ENCODE measurements at places on chromosomes 7 and 10.

DNA sequence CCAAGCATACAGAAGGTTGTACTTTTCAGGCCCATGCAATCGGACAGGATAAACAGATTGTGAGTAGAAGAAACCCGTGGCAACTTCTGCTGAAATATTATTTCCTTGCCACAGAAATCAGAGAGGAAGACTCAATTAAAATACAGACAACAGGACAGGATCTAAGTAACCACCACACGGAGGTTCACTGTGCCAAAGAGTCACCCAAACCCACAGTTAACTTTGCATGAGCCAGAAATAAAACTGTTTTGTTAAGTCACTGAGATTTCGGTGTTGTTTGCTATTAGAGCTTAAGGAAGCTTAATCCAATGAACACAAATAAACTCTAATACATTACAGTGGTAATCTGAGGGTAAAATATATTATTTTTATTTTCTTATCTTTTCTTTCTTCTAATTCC is 14.0 kb downstream of the PNPLA8 start:
- DNase-seq = no peak

DNA sequence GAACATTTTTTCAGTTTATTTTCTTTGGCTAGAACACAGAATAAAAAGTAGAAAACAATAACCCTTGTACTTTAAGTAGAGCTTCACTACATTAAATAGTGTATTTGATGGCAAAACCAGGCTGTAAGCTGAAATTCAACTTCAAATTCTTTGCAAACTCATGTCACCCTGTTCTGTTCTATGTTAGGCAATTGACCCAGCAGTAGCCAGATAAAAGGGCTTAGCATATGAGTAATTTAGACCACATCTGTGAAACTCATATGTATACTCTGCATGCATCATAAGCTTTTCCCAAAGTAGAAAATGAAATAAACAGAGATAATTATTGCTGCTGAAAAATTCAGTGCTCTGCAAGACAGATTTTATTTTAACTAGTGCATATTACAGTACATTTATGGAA is 150.2 kb downstream of the GNAI1 start:
- DNase-seq = no peak

GRCh38 chr10:71757399-71757922 is 15.9 kb downstream of the VSIR start:
- DNase-seq = no peak

DNA sequence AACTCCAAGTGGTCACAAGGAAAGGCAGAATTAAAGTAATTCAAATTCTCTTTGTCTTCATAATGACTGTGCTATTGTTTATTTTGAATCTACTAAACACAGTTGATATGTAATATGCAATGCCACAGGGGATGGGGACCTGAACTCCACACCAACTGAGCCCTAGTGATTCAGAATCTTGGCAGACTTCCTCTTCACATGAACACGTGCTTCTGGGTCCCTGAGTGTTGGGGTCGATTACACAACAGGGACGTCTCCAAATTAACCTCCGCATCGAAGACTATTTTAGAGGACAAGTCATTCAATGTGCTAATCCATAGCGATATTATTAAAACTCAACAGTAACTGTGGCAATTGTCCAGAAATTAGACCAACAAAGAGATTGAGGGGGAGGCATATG is 95.3 kb upstream of the CARD11 start:
- no peak for DNase-seq

DNA sequence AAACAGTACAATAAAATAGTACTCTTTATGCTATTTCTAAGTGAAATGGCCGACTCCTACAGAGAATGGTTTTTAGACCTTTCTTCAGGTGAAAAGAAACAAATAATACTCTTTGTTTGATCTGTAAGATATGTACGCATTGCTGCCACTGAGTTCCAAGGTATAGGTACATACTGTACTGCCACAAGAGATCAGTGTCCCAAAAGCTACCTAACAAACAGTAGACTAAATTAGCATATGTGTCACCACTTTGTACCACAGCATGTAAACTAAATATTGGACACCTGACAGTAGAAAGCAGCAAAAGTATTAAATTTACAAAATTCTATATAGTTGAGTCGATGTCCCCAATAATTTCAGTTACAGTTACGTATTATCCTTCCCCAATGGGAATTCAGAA is 14.4 kb downstream of the MTPN start:
- no peak for DNase-seq

DNA sequence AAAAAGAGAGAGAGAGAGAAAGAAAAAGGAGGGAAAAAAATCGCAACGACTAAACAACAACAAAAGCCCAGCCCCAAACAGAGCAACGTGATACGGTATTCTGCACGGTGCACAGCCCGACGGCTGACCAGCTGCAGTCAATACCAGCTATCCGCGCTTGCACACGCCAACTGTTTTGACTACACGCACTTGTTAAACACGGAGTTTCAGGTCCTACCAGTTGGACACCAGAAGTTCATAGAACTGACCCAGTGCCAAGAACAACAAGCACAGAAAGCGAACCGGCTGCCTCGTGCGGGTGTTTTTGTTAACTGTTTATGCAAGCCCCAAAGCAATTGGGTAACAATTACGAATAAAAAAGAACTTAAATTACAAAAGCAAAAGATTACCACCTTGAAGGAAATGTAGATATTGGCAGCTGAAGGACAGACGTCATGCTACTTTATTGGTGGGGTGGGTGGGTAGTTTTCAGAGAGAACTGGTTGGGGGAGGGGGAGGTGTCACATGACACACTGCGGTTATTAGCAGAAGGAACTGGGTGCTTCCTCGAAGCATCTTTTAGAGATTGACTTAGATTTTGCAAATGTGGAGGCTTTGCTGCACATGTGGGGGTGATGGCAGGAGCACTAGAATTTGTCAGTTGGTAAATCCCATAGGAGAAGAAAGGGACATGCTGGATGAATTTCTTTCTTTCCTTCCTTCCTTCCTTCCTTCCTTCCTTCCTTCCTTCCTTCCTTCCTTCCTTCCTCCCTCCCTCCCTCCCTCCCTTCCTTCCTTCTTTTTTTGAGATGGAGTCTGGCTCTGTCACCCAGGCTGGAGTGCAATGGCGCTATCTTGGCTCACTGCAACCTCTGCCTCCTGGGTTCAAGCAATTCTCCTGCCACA is 110.6 kb upstream of the EFCAB10 start:
- no peak for DNase-seq

DNA sequence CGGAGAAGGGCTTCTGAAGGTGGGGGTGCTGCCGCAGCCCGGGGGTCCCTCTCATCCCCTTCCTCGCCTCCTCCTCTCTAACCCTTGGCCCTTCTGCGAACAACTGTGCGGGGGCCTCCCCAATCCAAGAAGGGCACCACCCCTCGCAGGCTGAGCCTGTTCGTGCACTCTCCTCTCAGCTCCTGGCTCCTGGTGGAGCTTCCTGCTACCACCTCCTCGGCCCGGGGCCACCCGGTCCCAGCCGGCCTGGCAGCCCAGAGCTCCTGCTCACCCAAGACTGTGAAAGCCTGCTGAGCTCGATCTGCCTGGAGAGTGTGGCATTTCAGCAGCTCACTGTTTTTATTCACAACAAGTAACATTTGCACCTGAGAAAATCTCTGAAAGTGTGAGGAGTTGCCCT is 2.4 kb downstream of the ADGRA1 start:
- no peak for DNase-seq

DNA sequence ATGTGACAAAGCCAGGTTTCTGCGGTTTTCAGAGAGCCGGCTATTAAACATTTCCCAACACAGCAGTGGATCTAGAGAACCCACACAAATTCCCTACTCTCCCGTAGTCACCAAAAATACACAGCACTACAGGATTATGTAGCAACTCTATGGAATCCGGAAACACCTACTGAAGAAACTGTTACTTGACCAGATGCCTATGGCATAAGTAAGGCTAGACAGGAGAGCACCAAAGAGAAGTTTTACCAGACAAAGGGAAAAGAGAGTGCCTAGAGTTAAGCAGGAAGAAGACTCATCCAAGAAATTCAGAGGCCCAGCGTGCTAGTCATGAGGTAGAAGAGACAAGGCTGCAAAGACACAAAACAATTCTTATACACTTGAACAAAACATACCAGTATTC is 321.1 kb downstream of the PARD3 start:
- DNase-seq = no peak

DNA sequence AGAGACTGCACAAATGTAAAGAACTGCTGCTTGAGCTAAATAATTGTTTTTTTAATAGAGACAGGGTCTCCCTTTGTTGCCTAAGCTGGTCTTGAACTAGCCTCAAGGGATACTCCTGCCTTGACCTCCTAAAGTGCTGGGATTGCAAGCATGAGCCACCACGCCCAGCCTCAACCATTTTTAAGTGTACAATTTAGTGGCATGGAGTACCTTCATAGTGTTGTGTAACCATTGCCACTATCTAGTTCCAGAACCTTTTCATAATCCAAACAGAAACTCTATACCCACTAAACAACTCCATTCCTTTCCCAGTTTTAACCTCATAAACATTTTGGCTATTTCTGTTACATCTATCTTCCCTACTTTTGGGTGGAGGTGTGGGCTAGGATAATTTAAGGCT is 6.7 kb downstream of the EIF4H start:
- DNase-seq = no peak

GRCh38 chr7:28037220-28038010 is 143.2 kb downstream of the JAZF1 start:
- peak; percentile 92 for DNase-seq

- no peak for DNase-seq
These were observed 60.8 kb upstream of the SP4 start for GRCh38 chr7:21367081-21367480.

GRCh38 chr10:79029478-79030390 is 39.0 kb upstream of the ZMIZ1 start:
- DNase-seq = no peak

- no peak for DNase-seq
These were observed 172.3 kb downstream of the MDFIC start for GRCh38 chr7:115094163-115094562.

- no peak for DNase-seq
These were observed 89.3 kb upstream of the PCBD1 start for GRCh38 chr10:70977625-70978024.

DNA sequence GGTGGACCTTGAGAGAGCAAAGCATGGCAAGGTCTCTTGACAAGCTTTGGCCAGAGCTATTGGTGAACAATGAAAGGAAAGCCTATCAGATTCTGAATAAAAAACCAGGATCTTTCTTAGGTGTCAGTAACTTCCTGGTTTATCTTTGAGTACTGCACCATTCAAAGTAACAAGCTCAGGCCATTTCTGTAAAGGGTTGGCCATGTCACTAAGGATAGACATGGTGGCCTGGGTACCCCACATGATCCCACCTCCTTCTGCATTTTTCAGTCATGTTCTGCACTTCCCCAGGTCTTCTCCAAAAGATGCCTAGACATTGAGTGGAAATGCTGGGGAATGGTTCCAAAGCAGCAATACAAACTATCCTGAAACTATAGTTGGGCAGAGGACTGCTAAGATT is 242.0 kb downstream of the ARHGAP12 start:
- DNase-seq = no peak

DNA sequence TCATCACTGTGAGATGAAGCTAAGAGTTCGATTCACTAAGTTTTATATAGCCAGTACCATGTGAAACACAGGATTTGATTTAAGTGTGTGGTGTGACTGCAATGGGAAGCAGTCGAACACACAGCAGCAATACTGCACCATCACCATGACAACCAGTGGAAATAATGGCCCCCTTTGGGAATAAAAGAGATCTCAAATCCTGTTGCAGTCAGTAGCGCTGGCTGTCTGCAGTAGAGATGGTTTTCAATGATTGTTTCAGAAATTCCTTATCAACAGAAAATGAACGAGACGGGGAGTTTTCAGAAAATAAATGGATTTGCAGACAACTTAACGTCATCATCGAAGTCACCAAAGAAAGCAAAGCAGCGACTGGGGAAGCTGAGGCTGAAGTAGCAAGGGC is 91.0 kb downstream of the PTPRE start:
- no peak for DNase-seq

DNA sequence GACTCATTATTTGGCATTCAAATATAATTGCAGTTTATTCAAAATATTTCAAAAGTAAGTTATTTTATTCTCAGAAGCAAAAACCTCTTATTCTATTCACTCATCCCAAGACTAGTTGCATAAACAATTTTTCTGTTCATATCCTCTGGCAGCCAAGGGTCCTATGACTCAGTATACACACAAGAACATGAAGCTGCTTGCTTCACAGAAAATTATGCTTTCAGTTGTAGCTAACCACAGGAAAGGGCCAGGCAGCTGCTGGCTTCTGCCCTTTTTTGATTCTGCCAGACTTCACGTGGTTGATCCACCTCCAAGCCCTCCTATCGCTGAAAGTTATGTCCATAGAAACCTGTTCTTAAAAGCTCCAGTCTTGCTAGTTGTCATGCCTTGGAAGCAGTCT is 108.8 kb downstream of the ABCA13 start:
- DNase-seq = no peak

DNA sequence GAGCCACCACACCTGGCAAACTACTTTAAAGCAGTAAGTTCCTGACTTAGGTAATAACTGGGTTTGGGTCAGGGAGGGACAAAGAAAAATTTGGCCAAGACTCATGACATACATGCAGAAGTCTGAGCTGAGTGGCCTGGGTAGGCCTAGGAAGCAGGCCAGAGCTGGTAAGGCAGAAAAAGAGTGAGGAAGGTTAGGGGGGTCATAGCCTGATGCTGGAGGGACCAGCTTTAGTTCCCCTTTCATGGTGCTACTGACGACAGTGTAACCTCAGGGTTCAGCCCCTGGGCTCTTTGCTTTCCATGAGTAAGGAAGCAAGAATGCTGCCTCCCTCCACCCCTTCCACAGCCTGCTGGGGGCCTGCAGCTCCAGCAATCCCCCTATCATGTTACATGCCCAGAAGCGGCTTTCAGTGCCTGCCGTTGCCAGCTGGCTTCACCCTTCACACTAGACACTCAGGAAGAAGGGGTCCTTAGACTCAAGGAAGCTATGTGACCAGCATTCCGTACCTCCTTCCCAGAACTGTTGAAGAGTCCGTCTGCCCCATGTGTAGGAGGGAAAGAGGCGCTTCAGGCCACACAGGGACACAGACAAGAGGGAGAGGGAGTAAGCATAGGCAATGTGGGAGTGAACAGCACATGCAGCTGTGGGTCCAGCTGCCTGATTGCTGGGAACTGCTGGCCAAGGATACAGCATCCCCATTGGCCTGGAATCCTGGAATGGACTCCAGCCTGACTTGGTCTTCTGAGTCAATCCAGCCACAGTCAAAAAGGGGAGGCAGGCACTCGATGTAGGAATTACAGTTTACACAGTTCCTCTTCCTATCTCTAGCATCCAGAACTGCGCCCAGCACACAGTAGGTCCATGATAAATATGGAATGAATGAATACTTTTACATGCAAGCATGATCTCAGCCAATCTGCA is 4.1 kb upstream of the PLAU start:
- no peak for DNase-seq

- no peak for DNase-seq
These were observed 138.9 kb downstream of the WDR11 start for GRCh38 chr10:120989996-120990598.

DNA sequence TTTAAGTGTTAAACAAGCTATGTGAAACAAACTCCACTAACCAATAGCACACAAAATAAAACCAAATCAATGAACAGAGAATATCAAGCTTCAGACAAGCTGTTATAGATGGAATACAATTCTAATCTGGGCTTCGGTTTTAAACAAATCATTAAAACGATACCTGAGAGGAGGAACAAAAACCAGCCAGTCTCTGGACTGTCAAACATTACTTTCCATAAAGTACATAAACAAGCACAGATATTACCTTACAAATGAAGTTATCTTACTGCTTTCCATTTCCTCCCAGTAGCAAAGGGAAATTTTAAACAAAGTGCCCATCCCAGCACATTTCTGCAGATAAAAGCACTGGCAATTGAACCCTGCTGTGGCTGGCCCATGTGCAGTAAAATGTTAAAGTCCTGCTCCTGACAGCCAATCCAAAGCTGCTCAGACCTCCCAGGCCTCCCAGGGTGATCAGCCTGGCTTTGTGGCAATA is 128.0 kb downstream of the NRCAM start:
- no peak for DNase-seq

- DNase-seq = peak; percentile 55
These were observed 4.0 kb upstream of the LEP start for GRCh38 chr7:128236924-128237586.

Data from hematopoietic multipotent progenitor cell treated with erythropoietin and hydrocortisone succinate and interleukin-3 and kit ligand, for 17 days (in vitro differentiated cells).